ENCODE measurements at places on chromosomes 2 and 18. TPM values are rescaled to one million over a fixed set of nuclear protein-coding genes. Genes with fewer than 3 reads are reported as not detected.

The NEDD4L gene
- 25.1 TPM for total RNA-seq

The KHK gene
- total RNA-seq, result 0.89 TPM

The HOXD11 gene
- 6.6 TPM for total RNA-seq

The ZNF892 gene
- total RNA-seq, result 1.2 TPM

The CHRNG gene
- not detected for total RNA-seq
